ENCODE measurements at places on chromosomes 11 and 22. TPM values are rescaled to one million over a fixed set of nuclear protein-coding genes. Genes with fewer than 3 reads are reported as not detected.

The GGTLC3 gene
- total RNA-seq = not detected

The GRAP2 gene
- total RNA-seq = 1.2 TPM

The FAM76B gene
- 7.1 TPM for total RNA-seq

The UBASH3B gene
- total RNA-seq = 1.0 TPM

The CDKN1C gene
- total RNA-seq = 42.0 TPM

The KRTAP5-9 gene
- not detected for total RNA-seq

The OR5B21 gene
- not detected for total RNA-seq

The CHADL gene
- total RNA-seq = 25.4 TPM

The OR51B2 gene
- not detected for total RNA-seq

The IFITM10 gene
- total RNA-seq = 0.77 TPM

DNA sequence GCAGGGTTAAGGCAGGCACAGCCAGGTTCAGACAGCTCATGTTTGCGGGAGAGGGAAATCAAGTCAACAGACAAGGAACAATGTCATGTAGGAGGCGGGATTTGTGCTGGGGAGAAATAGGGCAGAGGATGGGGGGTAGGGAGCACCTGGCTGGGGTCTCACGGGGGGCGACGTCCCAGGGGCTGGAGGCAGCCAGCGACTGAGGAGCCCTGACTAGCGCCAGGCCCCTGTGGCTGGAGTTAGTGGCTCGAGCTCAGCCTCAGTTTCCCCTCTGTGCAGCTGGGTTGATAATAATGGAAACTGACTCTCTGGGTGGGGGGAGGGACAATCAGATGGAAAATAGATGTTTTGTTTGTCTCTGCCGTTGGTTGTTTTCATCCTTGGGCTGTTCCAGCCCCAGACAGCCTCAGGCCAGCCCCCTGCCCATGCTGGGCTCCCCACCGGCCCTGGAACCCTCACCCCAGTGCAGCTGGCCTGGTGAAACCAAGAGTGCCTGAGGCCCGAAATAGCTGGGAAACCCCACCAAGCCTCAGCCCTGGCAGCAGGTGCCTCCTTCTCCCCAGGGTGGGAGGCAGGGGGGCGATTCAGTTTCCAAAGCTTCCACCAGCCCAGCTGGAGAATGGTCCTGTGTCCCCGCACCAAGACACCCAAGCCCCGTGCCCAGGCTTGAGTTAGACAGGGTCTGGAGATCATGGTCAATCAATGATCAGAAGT, 44.1 kb downstream of the IGLL5 start:
- peak; percentile 17 for DNase-seq

DNA sequence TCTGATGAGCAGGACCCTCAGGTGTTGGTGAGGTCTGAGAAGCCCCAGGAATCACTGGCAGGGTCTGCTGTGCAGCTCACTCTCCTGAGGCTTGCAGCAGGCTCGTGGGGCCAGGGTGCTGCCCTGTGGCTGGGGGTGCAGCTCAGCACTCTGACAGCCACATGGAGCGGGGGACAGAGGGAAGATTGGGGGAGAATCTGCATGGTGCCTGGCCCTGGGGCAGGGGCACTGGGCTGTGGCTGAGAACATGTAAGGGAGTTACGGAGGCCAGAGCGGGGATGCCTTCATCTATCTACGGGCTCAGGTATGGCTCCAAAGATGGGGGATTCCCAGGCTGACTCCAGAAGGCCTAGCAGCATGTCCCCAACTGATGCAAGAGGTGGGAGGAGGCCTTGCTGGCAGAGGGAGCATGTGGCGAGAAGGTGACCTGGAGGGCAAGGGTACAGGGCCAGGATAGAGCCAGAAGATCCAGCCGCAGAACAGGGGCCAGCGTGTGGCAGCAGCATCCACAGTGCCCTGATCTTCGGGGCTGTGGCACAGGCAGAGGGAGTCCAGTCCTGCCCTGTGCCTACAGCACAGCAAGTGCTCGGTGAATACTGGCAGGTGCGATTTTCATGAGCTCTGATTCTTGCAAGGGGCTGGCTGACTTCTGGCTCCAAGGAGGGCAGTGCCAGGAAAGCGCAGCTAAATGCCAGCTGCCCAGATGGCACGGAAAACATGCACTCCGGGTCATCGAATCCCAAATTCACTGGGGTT, 184.7 kb downstream of the CTTN start:
- peak; percentile 14 for DNase-seq

GRCh38 chr11:85318573-85318972, 308.6 kb downstream of the DLG2 start:
- no peak for DNase-seq

DNA sequence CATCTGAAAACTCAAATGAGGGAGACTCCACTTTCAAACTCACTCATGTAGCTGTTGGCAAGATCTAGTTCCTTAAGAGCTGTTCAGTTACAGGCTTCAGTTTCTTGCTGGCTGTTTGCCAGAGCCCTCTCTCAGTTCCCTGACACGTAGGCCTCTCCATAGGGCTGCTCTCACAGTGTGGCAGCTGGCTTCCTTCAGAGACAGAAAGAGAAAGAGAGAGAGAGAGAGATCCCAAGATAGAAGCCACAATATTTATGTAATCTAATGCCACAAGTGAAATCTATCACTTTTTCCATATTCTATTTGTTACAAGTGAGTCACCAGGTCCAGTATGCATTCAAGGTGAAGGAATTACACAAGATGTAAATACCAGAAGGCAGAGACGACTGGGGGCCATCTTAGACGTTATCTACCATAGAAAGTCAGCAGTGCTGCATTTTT, 168.8 kb downstream of the RCN1 start:
- DNase-seq = peak; percentile 31

DNA sequence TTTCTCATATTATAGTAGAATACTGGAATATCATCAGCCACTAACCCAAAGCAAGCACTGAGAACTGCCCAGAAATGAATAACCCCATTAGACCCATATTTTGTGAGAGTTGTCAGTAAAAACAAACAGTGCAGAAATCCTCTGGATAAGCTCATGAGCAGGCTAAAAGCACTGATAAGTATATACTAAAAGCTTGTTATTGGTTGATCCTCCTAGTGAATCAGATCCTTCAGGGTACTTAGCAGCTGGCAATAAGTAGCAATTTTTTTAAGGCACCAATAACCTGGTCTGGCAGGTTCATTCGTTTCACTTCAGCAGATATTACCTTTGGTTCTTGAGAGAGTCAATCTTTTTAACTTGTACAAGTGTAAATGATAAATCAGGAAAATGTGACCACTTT, 1.2 kb downstream of the NOX4 start:
- DNase-seq = no peak

DNA sequence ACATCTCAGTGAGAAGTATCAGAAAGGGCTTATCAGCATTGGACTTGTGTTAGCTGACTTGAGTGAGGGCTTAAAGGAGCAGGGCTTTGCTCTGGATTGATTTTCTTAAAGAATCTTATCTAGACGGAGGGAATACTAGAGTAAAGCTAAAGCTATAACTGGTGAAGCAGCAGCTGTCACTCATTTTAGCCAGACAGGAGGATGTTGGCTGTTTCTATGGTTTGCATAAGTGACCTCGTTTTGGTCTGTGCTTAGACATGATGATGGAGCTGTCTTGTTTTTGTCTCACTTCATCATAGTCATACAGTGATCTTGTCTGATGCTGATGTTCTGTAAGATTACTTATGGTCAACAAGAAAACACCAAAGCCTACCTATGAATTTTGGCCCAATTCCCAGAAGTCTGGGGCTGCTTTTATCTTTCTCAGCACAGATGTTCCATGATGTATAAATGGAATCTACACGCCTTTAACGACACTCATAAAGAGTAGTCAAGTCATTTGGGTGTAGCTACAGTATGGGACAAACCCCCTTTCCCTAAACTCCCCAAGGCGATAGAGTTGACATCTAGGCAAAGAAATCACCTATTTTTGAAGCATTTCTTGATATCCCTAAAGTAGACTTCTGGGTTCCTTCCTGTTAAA, 77.5 kb upstream of the UCP3 start:
- DNase-seq = no peak

- no peak for DNase-seq
These were observed 813.3 kb downstream of the OPCML start for GRCh38 chr11:132718711-132719671.

- DNase-seq = no peak
These were observed 24.3 kb downstream of the ARFGAP2 start for GRCh38 chr11:47152126-47152952.

GRCh38 chr11:5284637-5285036, 14.9 kb upstream of the HBE1 start:
- DNase-seq = no peak

GRCh38 chr22:19874307-19875060, 19.8 kb upstream of the GNB1L start:
- peak; percentile 64 for DNase-seq

- no peak for DNase-seq
These were observed 534.3 kb upstream of the LARGE1 start for GRCh38 chr22:34454598-34454997.

DNA sequence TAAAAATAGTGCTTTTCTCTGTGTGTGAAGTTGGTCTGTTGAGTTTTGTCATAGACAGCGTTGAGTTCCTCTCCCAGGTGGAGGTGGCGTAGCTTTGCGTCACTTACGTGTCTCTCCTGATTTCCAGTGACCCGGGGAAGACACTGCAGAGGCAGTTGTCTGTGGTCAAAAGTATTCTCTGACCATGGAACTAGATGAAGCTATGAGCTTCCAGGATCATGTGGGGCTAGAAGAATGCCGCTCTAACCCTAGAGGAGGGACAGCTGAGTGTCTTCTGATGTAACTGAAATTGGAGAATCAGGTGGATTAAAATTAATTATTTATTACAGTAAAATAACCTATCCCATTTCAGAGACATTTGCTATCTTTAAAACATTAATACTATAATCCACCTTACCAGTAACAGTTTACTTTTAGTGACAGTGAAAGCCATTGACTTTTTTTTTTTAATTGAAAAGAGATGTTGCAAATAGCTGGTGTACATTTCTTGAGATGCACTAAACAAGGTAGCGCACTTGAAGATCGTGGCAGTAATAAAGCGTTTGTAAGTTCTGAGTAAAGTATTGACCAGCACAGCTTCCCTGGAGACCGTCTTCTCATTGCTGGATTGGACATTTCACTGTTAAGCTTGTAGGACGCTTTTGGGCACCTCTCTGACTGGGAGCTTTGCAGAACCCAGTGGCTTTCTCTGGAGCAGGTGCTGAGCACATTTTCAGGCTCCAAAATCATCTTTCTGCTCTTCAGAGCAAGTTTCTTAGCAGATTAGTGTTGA, 9.7 kb downstream of the CAT start:
- DNase-seq = no peak

GRCh38 chr11:7532405-7533145, 18.8 kb downstream of the PPFIBP2 start:
- no peak for DNase-seq

GRCh38 chr11:11843211-11843621, 1.4 kb downstream of the USP47 start:
- no peak for DNase-seq

GRCh38 chr11:14380947-14381561, 22.1 kb upstream of the RRAS2 start:
- peak; percentile 90 for DNase-seq
